ENCODE measurements at places on chromosomes 11 and 22. TPM values are rescaled to one million over a fixed set of nuclear protein-coding genes. Genes with fewer than 3 reads are reported as not detected.

HOATZ gene
- polyA plus RNA-seq = not detected

PRR33 gene
- not detected for polyA plus RNA-seq

CCDC34 gene
- 5.9 TPM for polyA plus RNA-seq

TEX12 gene
- not detected for polyA plus RNA-seq

P2RY2 gene
- 27.6 TPM for polyA plus RNA-seq

SCO2 gene
- polyA plus RNA-seq = 2.3 TPM

SAA2 gene
- polyA plus RNA-seq = 9.6 TPM

EXT2 gene
- polyA plus RNA-seq = 105 TPM

EP300 gene
- 8.8 TPM for polyA plus RNA-seq

DNA sequence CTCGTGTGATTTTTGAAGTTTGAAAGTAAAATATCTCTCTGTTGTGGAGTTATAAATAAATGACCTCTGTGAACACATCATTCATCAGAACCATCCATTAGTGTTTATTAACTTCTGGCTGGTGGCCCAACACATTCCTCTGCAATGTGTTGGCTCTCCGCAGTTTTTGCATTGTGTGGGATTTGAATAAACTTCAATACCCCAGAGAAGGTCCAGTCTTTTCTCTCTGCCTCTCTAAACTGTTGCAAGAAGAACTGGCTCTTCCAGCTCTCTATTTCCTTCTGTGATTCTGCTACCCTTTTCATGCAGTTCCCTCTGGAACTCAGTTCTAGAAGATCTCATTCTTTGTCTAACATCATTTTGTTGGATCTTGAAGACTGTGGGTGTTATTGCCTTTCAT lies 125.0 kb upstream of the ARHGAP42 start:
- DNase-seq = peak; percentile 79

DNA sequence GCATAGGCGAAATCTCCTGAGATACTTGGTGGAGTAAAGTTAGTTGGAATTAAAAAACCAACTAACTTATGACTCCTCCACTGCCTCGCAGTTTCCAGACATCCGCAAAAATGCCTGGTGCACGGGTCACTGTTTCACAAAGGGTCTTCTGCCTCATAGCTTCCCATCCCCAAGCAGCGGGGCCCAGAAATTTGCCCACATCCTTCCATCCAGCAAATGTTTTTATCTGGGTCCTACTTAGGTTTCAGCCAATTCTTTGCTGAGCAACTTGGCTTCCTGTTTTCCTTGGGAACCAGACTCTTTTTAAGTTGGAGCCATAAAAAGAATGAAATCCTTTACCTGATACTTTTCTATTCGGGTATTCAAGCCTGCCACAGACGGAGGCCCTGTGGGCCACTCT lies 36.2 kb downstream of the FZD4 start:
- no peak for DNase-seq

GRCh38 chr11:16891964-16892363 lies 122.2 kb downstream of the PLEKHA7 start:
- DNase-seq = peak; percentile 83

DNA sequence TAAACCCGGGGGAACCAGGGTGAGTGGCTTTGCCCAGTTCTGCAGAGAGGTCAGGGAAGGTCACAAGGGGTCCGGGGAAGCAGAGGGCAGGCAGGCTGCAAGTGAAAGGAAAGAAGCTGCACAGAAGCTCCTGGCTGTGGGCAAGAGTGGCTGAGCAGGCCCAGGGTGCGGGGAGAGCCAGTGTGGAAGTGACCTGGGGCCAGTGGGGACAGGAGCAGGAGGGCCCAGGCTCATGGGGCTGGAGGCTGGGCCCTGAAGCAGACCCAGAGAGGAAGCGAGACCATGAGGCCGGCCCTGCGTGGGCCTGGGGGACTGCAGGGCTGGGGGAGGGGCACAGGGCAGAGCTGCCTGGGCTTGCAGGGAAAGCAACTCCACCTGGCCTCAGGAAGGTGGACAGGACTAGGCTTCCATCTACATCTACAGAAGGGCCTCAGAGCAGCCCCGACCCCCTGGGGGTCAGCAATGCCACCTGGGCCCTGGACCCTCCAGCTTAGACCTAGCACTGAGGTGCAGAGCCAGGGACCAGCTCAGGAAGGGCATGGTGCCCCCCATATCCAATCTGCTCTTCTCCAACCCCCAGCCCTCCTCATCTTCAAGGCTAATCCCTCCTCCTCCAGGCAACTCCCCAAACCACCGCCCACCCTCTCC lies 11.6 kb downstream of the IGF2 start:
- no peak for DNase-seq

DNA sequence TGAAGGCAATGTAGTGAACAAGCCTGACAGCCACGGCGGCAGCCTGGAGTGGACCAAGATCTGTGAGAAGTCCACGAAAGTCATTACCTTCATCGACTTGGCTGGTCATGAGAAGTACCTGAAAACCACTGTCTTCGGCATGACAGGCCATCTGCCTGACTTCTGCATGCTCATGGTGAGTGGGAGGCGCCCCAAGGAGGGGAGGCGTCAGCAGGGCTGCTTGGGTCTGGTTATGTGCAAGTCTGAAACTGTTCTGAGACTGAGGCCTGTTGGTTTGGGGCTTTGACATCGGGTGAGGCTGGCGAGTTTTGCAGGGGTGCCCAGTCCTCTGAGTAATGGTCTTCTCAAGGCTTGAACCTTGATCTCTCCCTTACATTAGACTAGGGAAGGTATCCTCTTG lies 11.1 kb downstream of the GTPBP1 start:
- DNase-seq = no peak

DNA sequence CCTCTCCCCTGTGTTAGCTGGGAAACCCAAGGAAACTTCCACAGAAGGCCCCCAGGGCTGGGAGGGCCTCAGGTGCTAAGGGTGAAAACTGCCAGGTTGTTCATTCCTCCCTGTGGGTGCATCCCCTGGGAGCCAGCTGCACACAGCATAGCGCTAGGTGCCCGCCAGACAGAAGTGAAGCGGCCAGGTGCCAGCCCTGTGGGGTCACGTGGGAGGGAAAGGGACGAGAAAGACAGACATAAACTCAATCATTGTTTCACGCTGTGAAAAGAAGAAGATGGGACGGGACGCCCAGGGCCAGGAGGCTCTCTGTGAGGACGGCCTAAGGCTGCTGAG lies 31.6 kb upstream of the HMOX1 start:
- DNase-seq = no peak

- no peak for DNase-seq
These were observed 38.7 kb downstream of the DUSP8 start for GRCh38 chr11:1533342-1533725.

DNA sequence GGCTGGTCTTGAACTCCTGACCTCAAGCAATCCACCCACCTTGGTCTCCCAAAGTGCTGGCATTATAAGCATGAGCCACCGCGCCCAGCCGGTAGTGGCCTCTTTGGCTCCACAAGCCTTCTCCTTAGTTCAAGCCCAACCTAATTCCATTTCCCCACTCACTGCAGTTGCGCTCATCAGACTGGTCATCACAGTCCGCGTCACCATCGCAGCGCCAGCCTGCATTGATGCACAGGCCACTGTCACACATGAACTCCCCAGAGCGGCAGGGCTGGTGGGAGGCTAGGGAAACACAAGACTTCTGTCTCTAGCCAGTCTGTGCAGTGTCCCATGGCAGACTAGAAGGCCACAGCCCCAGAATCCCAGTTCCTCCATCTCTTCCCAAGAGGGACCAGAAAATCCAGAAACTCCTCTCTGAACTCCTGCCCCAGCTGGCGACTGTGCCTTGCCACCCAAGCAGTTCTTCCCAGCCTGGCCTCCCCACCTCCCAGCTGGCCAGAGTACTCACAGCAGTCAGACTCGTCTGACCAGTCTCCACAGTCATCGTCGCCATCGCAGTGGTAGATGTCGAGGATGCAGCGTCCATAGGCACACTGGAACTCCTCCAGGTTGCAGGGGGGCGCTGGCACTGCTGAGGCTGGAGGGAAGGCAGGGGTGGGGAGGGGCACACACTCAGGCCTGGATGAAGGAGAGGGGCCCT lies 19.8 kb downstream of the LRP4 start:
- DNase-seq = no peak

- no peak for DNase-seq
These were observed at the start of gene DCHS1 for GRCh38 chr11:6655790-6656583. TSS of gene DCHS1 (minus strand) at chr11:6655809. CDS start at chr11:6641613, 14,196 bp downstream.

- DNase-seq = no peak
These were observed 274.4 kb downstream of the BLID start for GRCh38 chr11:121841487-121842191.

DNA sequence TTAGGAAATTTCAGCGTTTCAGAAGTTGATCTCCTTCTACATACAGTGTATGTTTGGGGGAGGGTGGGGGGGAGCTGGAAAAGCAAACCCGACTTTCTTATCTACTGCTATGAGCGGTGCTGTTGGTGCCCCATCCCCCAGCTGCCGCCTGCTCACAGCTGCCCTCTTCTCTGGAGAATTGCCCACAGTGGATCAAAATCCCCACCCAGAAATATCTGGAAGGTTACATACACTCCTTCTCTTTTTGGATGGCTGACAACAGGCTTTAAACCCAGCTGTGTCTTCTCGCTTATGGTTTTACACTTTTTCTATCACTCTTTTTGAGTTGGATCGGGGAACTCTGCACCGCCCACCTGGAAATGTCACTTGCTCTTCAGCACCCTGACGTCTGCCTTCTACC lies 56.4 kb downstream of the DHCR7 start:
- no peak for DNase-seq

- DNase-seq = no peak
These were observed 26.2 kb downstream of the OR2AG2 start for GRCh38 chr11:6745465-6746015.

DNA sequence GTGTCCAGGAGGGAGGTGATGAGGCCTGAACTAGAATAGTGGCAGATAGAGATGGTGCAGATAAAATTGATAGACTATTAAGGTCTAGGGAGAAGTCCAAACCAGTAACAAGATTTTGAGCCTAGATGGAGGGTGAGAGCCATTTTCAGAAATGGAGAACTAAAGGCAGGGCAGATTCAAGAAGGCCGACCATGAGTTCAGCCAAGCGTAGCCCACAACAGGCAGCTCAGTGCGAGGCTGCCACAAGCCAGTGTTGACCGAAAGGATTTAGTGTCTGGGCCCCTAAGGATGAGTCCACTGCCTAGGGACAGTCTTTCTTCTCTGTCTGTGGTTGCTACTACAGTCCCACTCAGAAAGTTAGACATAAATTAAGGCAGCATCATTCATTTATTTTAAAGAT lies 51.7 kb downstream of the PPP2R1B start:
- no peak for DNase-seq

GRCh38 chr22:35478633-35479107 lies 62.0 kb upstream of the RASD2 start:
- DNase-seq = no peak

DNA sequence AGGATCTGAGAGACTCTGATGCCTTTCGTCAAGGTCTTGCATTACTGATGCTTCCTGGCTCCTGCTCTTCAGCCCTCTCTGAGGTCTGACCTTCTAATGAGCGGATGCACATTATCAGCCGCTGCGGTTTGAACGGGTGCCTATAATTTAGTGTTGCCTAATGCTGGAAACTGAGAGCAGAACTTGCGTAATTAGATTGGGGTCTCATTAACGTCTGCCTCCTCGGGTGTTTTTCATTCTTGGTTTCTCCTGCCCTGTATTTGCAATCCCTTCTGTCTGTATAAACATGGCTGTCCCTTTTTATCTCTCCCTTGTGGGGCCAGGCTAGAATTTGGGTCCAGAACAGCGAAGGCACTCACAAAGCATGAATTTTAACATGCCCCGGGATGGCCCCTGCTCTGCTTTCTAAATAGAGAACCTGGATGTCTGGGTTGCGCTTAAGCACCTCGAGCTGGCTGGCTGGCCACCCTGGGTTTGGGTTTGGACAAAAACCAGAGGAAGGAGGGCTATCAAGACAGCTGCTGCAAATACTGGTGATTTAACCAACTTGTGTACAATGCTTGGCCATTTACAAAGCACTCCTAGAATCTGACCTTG lies 118.6 kb downstream of the TIMP3 start:
- DNase-seq = no peak

DNA sequence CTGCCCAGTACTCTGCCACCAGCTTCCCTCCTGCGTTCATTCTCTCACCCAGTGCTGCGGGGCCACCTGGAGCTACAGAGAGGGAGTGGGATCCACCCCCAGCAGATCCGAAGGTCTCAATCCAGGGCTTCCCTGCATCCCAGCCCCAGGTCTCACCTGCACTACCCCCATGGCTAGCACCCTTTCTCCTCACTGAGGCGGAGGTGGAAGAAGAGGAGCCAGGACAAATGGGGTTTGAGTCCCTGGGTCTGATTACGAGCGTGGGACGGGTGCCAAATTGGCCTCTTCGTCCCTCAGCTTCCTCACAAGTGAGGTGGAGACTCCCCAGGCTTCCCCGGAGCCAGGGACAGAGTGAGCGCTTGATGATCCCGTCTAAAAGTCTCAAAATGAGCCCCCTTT lies 64.2 kb downstream of the NFAM1 start:
- DNase-seq = no peak

DNA sequence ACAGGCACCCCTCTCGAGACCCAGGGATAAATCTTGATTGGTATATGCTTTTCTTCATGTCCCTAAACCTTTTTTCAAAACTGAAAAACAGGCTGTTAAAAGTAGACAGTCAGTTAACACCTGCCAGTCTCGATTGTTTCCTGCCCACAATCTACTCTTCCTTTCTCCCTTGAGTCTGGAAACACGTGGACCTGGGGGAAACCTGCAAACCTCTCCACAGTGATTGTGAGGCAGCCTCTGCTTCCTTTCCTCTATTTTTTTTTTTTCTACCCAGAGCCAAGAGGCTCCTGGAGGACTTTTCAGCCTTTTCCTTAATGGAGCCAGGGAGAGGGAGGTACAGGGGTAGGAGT lies 69.4 kb upstream of the CLMP start:
- no peak for DNase-seq

DNA sequence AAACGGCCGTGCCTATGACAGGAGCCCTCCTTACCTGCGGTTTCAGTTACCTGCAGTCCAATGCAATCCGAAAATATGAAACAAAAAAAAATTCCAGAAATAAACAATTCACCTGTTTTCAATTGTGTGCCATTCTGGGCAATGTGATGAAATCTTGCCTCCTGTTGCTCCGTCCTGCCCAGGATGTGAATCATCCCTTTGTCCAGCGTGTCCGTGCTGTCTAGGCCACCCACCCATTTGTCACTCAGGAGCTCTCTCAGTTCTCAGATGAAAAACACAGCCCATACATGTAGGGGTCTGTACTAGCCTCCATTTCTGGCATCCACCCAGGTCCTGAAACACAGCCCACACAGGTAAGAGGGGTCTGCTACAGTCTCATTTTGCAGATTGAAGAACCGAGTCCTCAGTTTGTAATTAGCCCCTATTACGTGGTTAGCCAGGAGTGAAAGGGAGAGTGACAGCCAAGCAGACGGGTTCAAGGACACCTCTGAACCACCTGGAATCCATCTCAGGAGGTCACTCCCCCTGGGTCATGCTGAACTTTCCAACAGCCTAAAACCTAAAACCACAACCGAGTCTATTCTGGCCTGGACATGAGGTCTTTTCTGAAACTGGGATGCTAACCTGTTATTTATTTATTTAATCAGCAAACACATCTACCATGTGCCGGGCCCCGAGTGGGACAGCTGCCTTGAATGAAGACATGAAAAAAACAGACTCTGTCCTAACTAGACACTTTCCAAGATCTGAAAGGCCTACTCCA lies 317.2 kb downstream of the SHANK2 start:
- peak; percentile 22 for DNase-seq
